ENCODE measurements at places on chromosomes 1 and 21.

- no peak for DNase-seq
Observed at GRCh38 chr1:67647036-67647798, 37.8 kb upstream of the GADD45A start.

- DNase-seq: no peak
Observed at GRCh38 chr1:24541711-24542346, 14.1 kb upstream of the NCMAP start.

GRCh38 chr1:94113589-94114226, 7.2 kb downstream of the ABCA4 start:
- DNase-seq: no peak

DNA sequence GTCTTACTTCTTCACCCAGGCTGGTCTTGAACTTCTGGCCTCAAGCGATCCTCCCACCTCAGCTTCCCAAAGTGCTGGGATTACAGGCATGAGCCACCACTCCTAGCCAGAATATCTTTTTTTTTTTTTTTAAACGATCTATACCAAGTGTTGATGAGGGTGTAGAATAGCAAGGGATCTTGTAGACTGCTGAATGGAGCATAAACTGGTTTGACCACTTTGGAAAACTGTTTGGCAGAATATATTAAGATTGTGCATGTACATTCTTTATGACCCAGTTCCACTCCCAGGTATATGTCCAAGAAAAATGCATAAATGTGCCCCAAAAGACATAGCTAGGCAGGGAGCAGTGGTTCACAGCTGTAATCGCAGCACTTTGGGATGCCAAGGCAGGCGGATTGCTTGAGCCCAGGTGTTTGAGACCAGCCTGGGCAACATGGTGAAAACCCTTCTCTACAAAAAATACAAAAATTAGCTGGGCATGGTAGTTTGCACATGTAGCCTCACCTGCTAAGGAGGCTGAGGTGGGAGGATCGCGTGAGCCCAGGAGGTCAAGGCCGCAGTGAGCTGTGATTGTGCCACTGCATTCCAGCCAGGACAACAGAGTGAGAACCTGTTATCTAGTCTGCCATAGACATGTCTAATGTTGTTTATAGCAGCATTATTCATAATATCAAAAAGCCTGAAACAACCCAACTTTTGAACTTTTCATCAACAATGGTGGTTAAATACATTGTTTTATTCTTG, 184.0 kb downstream of the VPS13D start:
- DNase-seq: no peak

DNA sequence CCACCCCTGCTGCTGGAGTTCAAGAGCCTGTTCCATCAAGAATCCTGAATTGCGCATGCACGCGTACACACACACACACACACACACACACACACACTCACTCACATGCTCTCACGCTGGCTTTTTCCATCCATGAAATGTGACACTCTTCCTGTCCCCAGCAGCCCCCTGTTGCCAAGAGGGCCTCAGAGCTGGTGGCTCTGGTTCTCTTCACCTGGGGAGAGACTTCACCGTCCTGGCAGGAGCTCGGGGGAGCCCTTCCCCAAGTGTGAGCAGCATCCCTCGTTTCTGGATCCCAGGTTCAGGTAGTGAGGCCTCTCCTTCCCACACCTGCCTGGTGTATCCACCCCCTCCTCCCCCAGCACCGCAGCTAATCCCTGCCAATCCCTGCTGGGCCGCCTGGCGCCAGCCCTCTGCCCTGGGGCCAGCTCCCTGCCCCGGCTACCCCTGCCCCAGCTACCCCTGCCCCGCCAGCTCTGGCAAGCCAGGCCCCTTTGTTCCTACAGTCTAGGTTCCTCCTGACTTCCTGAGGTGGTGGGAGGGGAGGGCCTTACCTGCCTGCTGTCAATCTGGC, 9.9 kb downstream of the PLOD1 start:
- DNase-seq: no peak

DNA sequence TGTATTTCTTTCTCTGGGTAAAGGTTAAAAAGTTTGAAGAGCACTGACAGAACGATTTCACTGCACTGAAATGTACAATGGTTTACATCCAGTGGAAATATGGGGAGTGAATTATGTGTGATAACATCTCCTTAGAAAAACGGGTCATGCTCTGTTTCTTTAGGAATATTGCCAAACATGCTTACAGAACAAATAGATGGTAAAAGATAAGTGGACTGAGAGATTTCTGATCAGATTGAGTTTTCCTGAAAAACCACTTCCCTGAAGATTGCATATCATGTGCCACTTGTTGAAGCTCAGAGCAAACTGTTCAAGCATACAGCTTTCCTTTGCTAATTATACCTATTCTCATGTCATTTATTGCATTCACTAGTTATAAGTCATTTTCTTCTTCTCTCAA, 29.9 kb upstream of the DISP1 start:
- no peak for DNase-seq

GRCh38 chr1:16920951-16921350, 780 bp upstream of the CROCC start:
- no peak for DNase-seq

DNA sequence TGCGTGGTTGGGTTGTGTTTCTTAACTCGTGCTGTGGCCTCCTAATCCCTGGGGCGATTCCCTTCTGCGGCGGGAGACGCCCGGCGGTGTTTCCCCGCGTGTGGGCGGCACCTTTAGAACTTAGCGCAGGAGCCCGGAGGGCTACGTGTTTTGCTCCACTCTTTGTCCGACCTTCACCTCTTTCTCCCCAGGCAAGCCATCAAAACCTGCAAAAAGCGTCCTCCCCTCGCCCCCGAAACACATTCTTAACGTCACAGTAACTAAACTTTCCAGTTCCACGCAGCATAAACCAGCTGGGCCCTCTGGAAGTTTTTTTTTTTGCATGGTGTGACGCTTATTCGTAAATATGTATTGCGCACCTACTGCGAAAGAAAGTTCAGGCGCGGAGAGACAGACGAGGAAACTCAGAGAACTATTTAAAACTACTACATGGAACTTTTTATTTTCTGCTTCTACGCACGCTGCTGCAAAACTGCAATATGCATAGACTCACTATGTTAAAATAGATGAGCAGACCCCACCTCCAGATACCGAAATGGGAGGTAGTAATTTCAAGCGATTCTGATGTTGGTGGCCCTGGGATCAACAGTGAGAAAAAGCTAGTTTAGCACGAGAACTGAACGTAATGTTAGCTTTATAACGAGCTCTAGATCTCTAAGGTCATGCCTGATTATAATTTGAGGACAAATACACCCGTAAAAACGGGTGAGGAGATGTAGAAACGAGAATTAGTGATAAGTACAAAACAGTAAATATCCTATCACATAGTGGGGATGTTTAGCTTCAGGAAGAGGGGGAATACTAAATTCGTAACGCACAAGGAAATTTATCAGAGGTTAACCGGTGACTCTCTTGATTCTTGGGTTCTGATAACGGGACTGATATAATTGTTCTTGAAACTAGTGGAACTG, 920 bp downstream of the MTR start:
- no peak for DNase-seq

Data from amygdala (tissue), 56 donors.